ENCODE measurements at places on chromosomes 16 and 17.
A peak's percentile ranks its signal among the peaks of the same experiment; 100 is the strongest.

DNA sequence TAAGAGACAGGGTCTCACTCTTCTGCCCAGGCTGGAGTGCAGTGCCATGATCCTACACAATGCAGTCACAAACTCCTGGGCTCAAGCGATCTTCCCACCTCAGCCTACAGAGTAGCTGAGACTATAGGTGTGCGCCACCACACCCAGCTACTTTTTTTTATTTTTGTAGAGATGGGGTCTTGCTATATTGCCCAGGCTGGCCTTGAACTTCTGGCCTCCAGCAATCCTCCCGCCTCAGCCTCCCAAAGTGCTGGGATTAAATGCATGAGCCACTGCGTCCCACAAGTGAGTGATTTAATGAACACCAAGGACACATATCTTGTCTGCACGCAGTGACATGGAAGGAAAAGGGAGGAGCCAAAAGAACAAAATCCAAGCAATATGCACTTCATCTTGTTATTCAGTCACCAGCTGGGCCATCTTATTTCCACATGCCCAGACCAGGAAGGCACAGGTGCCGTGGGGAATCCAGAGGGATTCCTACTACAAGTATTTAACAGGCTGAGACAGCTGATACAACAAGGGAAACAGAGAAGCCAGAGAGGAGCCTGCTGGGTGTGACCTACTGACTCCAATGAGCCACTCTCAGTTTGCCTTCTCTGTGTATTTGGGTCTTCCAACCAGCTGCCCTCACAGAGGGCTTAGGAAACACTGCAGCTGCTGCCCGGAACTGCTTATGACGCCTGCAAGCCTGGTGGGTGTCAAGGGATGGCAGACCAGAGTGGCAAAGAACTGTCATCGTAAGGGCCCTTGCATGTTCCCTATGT lies 17.0 kb downstream of the LSM12 start:
- DNase-seq: no peak

- DNase-seq: no peak
Observed at GRCh38 chr17:34314279-34314678, 5.0 kb upstream of the CCL8 start.

DNA sequence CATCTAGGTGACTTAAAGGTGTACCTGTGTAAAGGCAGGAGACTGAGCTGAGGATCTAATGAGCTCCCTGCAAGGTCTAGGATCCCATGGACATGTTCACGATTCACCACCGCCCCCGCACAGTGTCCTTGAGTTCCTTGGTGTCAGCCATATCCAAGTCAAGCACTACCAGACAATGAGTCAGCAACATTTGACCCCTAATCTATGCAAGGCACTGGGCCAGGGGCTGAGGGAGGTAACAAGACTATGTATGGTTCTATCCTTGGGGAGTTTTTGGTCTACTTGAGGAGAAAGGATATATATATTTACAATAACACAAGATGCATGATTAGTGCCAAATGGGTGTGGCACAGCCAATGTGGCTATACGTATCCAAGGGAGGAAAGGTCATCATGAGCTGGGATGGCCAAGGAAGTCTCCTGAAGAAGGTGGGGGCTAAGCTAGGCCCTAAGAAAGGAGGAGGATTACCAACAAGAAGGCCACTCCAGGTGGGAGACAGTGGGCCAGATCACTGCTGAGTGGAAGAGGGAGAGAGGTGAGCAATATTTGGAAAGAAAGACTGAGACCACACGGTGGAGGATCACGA lies 35.0 kb downstream of the ITGB3 start:
- peak; percentile 93 for DNase-seq

- peak; percentile 99 for DNase-seq
Observed at GRCh38 chr17:44199553-44200477, at the start of gene ATXN7L3. ATXN7L3 (minus strand) TSS chr17:44199884; CDS start chr17:44198070, 1,814 bp downstream.

DNA sequence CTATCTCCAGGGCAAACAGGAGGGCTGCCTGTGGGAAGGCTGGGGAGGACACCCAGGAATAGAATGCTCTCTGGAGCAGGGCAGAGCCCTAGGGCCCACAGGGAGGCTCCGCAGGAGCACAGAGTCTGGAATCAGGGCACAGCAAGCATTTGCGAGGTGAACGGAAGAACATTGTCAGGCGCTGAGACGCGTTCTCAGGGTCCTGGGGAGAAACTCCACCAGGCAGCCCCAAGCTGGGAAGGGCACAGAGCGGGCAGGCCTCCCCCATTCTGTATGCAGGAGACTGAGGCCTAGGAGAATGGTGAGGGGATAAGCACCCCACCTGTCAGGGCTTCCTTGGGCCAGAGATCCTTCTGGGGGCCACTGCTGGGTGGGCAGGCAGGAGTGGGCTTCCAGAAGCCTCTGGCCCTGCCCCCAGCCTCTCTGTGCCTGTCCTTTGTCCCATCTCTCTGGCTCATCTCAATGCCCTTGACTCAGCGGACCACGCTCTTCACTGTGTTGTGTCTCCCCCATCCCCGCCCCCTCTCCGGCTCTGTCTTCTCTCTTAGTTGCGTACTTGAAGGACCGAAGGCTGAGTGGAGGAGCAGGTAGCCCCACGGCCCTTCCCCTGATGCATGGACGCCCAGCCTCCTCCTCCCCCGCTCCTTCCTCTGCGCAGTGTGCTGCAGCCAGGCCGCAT lies 5.1 kb upstream of the SETD6 start:
- DNase-seq: no peak

DNA sequence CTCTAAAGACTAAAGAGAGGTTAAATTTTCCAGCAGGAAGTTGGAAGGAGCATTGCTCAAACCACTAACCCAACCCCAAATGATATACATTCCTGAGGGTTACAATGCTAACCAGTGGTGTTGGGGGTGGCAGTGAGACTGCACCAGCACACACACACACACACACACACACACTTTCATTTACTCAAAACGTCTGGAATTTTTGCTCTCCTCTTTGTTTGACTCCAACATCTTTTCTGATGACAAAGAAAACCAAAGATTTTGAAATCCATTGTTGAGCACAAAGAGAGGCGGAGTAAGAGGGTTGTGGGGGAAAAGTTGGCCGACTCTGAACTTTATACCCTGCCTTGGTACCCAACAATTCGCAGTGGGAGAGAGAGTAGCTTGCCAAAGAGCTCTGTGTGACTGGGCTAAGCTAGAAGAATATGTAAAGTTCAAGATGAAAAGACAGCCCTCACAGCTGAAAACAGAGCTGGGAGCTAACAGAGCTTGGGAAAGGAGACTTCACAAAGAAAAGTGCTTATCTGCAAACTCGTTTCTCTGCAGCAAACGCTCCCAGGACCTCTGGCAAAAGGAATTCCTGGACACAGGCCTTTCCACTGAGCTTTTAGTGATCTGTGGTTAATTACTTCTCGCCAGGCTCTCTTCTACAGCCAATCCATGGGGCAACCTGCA lies 426.0 kb upstream of the CDH11 start:
- no peak for DNase-seq

DNA sequence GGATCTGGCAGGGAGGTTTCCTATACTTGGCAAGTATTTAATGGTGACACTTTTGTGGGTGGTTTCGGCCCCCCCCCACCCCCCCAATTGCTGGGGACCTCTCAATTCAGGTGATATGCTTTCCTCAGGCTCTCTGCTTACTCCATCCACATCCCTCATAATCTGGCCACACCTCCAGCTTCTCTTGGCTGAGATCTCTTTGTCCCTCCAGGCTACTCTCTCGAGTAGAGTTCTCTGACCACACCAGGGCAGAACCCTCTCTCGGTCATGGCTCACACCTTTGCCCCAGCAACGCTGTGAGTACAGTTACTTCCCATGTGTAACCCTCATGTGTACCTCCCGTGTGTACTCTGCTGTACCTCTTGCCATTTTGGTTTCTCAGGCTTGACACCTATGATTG lies 34.1 kb upstream of the SRSF1 start:
- DNase-seq: no peak

DNA sequence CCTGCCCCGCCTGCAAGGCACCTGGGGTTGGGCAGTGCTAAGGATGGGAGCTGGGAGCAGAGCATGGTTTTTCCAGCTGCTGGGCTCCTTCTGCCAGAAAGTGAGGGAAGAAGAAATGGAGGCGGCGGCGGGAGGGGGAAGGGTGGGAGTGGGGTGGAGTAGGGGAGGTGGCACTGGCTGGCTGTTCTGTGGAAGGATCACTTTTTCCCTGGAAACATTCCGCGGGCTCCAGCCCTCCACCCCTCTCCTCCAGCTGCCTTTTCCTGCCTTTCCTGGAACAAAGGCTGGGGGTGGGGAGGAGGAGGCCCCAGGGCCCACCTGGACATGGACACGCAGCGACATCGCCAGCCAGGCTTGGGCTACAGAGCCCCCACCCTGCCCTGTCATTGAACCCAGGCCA lies 41.1 kb downstream of the CFAP20 start:
- no peak for DNase-seq

DNA sequence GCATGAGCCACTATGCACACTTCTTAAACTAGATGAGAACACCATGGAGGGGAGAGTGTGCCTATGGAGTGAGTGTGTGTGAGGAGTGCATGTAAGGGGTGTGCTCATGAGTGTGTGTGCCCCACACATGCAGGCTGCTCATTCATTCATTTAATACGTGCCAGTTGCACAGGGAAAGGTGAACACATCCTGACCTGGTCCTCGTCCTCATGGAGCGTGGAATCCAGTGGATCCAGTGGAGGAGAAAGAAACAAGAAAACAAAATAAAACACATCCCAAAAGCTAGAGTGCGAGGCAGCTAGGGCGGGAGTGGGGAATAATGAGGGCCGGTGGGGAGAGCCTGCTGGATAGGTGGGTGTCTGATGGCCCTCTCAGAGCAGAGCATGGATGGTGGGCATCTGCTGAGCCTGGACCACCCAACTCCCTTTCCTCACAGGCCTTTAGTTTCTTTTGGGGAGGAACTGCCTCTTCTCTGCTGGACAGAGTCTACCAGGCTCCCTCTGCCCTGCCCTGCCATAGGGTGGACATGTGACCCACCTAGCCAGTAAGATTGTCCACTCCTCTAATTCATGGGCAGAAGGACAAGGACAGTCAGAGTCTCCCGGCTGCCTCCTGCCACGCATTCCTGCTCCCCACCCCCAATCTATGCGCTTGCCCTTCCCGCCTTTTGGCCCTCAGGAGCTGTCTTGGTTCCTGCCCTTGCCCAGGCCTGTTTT lies 204.3 kb downstream of the RAB11FIP4 start:
- DNase-seq: no peak

Data from OCI-M1 (cell line).